Activated CD4-positive, alpha-beta T cell treated with anti-CD3 and anti-CD28 coated beads, Interleukin-2, amount 50 U/mL, for 4 hours (primary cell): ENCODE measurements at places on chromosomes 12 and 14.

DNA sequence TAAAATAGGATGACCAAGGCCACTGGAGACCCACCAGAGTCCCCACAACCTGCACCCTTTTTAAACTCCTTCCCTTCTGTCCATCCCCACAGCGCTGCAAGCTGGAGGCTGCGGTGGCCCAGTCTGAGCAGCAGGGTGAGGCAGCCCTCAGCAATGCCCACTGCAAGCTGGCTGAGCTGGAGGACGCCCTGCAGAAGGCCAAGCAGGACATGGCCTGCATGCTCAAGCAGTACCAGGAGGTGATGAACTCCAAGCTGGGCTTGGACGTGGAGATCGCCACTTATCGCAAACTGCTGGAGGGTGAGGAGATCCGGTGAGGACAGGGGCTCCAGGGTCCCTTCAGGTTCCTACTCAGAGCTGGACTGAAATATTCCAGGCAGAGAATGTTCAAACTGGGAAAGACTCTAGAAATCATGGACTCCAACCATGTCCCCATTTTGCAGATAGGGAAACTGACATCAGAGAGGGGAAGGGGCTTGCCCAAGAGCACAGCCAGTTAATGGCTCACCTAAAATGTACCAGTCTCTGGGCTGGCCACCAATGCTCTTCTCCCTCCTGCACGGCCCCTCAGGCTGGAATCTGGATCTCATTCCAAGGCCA lies 17.2 kb downstream of the KRT85 start:
- no peak for DNase-seq

- peak; percentile 88 for DNase-seq
Observed at GRCh38 chr12:51238510-51239334, at the start of gene DAZAP2. Gene DAZAP2 (plus strand): TSS chr12:51238826. CDS start chr12:51238908, 82 bp downstream.

- no peak for DNase-seq
Observed at GRCh38 chr12:42486407-42486806, 103.1 kb downstream of the PRICKLE1 start.

DNA sequence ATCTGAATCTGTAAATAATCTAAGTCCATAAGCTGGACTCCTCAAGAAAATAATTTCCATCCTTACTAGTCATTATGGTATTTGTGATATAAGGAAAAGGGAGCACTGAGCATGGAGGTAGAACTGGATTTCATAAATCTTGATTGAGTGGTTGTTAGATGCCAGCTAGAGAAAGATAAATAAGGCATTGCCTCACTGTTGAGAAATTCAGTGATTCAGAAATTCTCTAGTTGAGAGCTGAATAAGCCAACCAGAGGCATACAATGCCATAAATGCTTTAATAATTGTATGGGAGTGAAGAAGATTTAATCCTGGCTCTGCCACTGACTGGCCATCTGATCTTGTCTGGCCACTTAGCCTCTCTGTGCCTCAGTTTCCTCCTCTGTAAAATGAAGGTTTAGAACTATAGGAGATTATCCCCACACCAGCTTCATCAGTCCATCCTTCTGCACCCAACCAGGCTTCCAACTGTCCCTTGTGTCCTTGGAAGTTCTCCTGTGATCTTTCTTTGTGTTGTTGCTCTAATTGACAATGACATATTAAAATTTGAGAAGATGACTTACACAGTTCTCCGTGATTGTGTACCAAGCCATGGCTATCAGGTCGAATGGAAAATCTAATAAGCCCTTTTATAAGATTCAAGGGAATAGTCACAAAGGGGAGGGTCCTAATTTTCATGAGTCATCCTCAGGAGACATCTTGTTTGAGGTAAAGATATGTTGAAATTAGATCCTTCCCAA lies 394.3 kb downstream of the EGLN3 start:
- no peak for DNase-seq

- no peak for DNase-seq
Observed at GRCh38 chr14:99760817-99761216, 32.4 kb upstream of the EML1 start.

GRCh38 chr12:27334042-27334720 lies 1.5 kb downstream of the BMAL2 start:
- no peak for DNase-seq

DNA sequence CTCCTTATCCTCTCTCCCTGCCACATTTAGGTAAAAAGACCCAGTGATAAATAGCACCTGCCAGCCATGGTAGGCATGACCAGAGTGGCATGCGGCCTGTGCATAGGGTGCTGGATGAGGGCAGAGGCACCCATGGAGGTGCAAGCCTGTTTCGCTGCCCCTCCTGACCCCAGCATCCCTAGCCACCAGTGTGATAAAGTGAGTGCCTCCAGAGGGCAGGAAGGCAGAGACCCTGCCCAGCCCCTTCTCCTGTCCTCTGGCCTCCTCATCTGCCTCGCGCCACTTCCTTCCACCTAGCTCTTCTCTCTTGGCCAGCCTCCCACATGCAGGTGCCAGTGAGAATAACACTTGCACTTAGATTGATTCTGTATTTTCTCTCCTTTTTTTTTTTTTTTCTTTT lies 108.3 kb upstream of the FUT8 start:
- DNase-seq: no peak

GRCh38 chr14:72401632-72402376 lies 469.6 kb downstream of the RGS6 start:
- DNase-seq: no peak

DNA sequence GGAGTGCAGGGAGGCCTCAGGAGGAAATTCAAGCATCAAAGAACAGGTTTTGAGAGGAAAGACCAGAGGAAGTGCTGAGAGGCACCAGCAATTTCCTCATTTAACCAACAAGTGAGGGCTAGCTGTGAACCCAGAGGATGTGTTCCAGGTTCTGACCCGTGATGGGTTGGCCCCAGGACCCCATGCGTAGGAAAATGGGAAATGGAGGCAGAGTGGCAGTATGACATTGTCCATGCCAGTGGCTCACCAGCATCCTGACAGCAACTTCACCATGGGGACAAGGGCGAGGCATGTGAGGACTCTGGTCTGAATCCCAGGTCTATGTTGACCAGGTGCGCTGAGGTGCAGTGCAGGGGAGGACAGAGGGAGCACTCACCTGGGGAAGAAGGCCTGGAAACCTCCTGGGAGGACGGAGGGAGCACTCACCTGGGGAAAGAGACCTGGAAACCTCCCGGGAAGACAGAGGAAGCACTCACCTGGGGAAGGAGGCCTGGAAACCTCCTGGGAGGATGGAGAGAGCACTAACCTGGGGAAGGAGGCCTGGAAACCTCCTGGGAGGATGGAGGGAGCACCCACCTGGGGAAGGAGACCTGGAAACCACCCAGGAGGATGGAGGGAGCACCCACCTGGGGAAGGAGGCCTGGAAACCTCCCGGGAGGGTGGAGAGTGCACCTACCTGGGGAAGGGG lies 6.7 kb upstream of the CACNA2D4 start:
- no peak for DNase-seq

DNA sequence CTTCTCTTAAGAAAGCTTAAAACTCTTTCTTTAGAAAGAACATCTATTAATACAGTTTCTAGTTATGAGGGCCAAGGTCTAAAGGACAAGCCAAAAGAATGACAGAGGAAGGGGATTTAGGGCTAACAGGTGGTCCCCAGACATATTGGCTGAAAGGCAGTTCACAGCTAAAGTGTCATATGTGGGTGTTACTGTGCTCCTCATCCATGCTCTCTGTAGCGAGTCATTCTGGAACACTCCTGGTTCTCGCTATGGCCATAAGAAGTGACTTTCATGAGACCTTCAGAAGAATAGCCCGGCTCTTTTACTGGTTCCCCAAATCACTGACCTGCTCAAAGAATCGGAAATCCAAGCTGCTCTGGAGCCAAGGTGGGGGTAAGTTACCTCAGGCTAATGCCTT lies 55.0 kb downstream of the TBK1 start:
- DNase-seq: no peak

DNA sequence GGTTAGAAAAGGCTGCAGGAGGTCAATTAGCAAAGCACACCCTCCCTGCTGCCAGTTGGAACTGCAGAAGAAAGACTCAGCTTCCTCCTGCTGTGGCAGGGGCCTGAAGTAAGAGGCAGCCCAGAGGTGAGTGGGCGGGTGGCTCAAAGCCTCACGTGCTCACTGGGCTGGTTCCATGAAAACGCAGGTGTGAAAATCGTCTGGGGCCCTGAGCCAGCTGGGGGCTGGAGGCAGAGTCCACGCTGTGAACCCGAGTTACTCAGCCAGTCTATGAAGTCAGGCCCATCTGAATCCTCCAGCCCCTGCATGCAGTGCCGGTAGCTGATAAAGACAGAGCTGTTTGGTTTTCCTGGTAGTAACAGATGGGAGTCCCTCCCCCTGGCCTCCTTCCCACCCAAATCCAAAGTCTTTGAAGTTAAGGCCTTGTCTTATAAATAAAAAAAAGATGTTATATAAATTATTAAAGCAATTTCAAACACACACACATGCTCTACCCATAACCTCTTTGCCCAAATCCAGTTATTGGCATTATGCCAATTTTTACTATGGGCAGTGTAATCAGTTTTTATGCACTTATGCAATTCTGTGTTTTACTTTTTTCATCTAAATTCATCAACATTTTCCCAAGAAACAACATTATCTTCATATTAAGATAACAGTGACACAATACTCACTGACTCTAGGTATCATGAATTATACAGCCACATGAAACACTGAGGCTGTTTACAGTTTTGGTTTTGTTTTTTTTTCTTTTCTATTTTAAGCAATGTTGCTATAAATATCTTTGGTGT lies 57.9 kb upstream of the PNMA1 start:
- peak; percentile 55 for DNase-seq

DNA sequence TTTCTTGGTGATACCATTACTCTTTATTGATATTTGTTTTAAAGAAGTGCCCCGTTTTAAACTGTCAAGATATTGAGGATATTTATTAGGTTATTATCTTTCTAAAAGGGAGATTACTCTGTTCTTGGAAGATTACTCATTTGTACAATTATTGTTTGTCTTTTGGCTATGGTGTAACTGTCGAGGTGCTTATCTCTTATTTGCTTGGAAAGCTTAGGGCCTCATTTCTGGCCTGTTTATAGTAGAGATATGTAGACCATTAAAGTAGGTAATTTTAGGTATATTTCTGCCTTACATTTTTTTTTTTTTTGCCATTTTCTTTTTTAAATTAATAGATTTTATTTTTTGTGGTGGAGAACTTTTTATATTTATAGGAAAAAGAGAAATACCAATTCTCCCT lies 74.2 kb downstream of the KTN1 start:
- no peak for DNase-seq

DNA sequence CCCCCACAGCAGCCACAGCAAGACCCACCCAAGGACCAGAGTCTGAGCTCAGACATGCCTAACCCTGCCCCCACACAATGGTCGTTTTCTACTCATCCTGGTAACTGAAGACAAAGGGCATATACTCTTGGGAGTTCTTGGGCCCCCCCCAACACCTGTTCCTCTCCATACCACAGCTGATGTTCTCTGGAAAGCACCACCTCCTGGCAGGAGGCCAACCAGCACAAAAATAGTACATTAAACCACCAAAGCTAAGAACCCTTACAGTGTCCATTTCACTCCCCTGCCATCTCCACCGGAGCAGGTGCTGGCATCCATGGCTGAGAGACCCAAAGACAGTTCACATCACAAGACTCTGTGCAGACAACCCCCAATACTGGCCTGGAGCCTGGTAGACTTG lies 80.6 kb upstream of the DAAM1 start:
- DNase-seq: no peak

- DNase-seq: no peak
Observed at GRCh38 chr12:10247436-10248058, 34.9 kb downstream of the GABARAPL1 start.

DNA sequence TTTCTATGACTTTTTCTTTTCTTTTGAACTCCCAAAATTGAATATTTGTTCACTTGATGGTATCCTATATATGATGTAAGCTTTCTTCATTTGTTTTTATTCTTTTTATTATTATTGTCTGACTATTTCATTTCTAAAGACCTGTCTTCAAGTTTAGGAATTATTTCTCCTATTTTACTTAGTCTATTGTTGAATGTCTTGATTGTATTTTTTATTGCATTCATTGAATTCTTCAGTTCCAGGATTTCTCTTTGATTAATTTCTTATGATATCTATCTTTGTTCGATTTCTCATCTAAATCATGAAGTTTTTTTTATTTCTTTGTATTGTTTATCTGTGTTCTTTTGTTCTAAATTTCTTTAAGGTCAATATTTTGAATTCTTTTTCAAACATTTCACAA lies 238.8 kb downstream of the TTC6 start:
- no peak for DNase-seq

GRCh38 chr14:68365228-68365627 lies 427.6 kb downstream of the ZFP36L1 start:
- DNase-seq: no peak

- DNase-seq: no peak
Observed at GRCh38 chr14:82419933-82420332, 886.3 kb upstream of the SEL1L start.

- no peak for DNase-seq
Observed at GRCh38 chr12:108315486-108316105, 23.5 kb downstream of the CMKLR1 start.

GRCh38 chr12:101919447-101919846 lies 42.1 kb downstream of the DRAM1 start:
- no peak for DNase-seq

GRCh38 chr14:102571043-102571442 lies 21.4 kb upstream of the RCOR1 start:
- no peak for DNase-seq

GRCh38 chr12:3455312-3455711 lies 35.7 kb upstream of the PRMT8 start:
- DNase-seq: no peak

GRCh38 chr12:29725587-29726320 lies 58.0 kb downstream of the TMTC1 start:
- no peak for DNase-seq

- no peak for DNase-seq
Observed at GRCh38 chr12:129150721-129151120, 297.4 kb downstream of the GLT1D1 start.

DNA sequence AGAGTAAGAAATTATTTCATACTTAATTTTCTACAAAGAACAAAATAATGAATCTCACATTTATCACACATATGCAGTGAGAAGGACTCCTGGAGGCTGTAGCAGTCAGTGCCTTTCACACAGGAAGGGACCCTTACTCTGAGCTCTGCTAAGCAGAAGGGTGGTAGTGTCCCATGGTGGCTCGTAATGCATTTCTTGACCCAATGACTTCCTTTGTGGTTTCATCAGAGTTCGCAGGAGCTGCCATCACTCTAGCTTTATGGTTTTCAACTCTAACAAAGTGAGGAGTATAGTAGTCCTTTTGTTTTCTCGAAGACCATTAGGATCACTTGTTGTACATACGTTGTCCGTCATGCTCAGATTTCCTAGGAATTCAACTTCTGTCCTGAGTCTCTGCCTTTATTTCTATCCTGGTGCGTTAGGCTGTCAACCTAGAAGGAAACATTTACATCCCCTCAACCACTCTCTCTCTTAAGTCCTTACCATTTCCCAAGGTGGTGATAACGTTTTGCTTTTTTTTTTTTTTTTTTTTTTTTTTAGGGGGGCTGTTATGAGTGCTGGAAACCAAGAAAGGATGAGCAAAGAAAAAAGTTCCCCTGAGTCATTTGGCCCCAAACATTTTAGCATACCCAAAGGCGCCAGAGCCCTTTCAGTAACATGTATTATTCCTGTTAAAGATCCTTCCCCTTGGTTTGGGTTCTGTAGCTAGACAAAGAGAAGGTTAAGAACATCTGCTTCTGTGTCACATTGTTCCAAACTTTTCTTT lies 37.2 kb downstream of the GABARAPL1 start:
- no peak for DNase-seq
